ENCODE measurements at places on chromosomes 7 and 10. TPM values are rescaled to one million over a fixed set of nuclear protein-coding genes. Genes with fewer than 3 reads are reported as not detected.

The HHEX gene
- 0.39 TPM for total RNA-seq

DNA sequence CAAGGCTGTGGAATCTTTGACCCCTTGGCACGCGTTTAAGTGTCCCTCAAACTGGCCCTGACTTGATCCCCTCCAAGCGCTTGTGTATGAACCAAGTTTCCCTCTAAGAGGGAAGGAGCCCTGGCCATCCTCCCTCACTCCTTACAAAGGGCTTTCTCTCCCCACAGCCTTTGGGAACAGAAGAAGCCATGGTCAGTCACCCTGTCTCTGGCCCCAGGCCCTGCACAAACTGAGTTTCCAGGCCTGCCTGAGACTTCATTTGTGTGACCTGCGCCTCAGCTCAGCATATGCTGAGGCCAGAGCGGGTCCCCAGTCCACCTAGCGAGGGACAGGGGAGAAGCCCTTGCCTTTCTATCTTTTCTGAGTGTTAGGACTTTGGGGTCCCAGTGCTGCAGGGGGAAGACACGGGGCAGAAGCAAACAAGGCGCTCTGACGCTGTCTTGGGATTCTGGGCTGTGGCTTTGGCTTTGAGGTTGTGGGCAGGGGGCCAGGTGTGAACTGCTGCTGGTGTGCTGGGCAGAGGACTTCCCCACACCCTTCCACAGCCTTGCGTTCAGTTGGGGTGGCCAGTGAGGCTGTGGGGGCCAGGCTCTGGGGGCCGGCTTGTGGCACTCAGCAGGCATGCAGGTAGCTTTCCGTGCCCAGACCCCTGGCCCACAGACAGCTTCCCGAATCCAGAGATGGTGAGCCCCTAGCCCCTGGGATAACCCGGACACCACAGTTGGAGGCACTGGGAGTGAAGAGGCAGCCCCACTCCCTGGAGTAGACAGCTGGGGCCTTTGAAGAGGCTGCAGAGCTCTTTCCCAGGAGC is 1.5 kb downstream of the RET start:
- peak overlapping the region; percentile 70 for H3K4me3 ChIP-seq
- H3K27ac ChIP-seq: no peak overlapping the region
- no peak for DNase-seq
- H3K36me3 ChIP-seq: no peaks in the 10 kb centered on the region

The ANXA8 gene
- not detected for total RNA-seq

GRCh38 chr7:15662451-15662850 is 24.0 kb downstream of the MEOX2 start:
- H3K27me3 ChIP-seq: no peaks in the 10 kb centered on the region
- DNase-seq: no peak

- peaks cover 21% of the 10 kb centered on the region for H3K4me1 ChIP-seq
- H3K36me3 ChIP-seq: no peaks in the 10 kb centered on the region
- DNase-seq: no peak
- H3K27ac ChIP-seq: no peak overlapping the region
- no peak overlapping the region for H3K4me3 ChIP-seq
Measured at GRCh38 chr10:131656009-131656408, 244.8 kb upstream of the PPP2R2D start.

The NUP42 gene
- total RNA-seq: 44.7 TPM
